NCI-H2227 treated with DMSO at 0.1 percent for 48 hours (cell line): ENCODE measurements at places on chromosomes 1 and 21.
A peak's percentile ranks its signal among the peaks of the same experiment; 100 is the strongest.

- DNase-seq = no peak
Observed at GRCh38 chr1:86714561-86715244, 10.3 kb downstream of the SH3GLB1 start.

DNA sequence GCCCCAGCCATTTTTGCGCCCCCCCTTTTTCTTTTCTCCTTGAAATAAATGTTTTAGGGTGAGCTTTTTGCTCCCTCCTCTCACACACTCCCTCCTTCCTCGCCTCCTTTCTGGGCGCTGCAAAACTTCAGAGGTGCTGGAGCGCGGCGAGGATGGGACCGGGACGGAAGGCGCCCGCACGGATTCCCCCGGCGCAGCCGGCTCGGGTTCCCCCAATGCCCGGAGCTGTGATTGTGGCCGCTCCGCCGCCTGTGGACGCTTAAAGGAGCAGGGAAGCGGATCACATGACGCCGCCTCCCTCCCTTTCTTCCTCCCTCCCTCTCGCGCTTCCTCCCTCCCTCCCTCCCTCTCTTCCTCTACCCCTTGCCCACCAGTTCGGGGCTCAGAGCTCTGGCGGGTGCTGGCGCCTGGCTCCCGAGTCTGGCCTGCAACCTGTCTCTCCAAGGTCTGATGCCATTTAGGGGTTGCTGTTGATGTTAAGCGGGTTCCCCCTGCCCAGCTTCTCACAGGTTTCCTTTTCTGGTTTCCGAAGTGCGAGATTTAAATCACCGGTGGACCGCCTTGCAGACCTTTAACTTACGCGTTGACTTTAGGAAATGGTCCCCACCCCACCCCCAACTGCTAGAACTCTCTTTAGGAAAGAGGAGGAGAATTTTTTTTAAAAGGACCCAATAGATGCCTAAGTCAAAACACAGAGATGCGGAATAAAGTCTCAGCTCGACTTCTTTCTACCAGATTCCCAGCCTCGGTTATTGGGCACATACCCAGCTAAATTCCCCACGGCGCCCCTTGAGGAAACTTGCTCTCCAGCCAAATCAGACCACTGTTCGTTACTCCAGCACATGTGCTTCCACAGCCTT, at the start of gene WLS:
Gene WLS (minus strand): TSS at position 235 of the 860 bp plus-strand sequence. CDS start 224 bp downstream, at position 11.
- DNase-seq = peak; percentile 28

DNA sequence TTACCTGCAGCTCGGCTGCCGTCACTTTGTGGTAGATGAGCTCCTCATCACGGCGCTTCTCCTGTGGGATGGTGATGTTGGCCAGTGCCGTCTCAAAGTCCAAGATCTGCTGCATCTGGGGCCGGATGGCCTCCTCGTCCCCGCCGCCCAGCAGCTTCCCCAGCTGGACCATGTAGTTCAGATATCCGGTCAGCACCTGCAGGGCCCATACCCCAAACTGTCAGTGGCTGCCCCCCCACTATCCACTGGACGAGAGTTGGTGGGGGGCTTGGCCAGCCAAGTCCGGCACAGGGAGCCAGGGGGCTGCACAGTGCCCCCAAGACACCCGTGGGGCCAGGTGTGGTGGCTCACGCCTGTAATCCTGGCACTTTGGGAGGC, 34.3 kb downstream of the ECE1 start:
- no peak for DNase-seq

DNA sequence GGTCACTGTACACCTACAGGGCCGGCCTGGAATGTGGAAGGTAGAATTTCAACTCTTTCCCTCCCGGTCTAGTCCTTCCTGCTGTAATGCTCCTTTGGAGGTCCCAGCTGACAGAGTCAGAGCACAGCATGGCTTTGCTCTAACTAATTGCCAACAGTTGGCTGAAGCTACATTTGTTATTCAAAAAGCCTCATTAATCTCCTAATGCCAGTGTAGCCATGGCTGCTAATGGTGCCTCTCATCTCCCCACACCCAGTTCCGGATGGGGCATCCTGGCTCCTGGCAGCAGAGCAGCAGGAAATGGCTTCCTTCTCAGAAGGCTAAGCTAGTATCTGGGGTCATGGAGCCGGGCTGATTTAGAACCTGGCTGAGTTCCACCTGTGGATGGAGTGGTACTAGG, 18.7 kb upstream of the CAMK1G start:
- no peak for DNase-seq

- peak; percentile 45 for DNase-seq
Observed at GRCh38 chr21:28884481-28884880, 108.2 kb downstream of the LTN1 start.

- DNase-seq = no peak
Observed at GRCh38 chr1:66852870-66853269, 51.8 kb upstream of the INSL5 start.

DNA sequence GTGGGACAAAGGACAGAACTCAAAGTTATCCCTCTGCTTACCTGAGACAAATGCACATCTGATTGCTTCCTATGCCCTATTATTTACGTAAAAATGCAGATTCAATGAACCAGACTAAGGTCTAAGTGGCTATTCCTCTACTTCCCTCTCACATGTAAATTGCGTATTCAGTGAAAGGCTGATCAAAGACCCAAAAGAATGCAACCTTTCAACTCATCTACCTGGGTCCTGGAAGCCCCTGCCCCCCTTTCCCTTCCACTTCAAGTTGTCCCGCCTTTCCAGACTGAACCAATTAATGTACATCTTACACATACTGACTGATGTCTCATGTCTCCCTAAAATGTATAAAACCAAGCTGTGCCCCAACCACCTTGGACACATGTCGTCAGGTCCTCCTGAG, 14.6 kb downstream of the SSX2IP start:
- no peak for DNase-seq
